ENCODE measurements at places on chromosomes 16 and 17.

- DNase-seq, result no peak
Measured at GRCh38 chr16:26078716-26079355, 387.1 kb downstream of the HS3ST4 start.

- DNase-seq, result no peak
Measured at GRCh38 chr16:12515746-12516145, 287.9 kb downstream of the CPPED1 start.

DNA sequence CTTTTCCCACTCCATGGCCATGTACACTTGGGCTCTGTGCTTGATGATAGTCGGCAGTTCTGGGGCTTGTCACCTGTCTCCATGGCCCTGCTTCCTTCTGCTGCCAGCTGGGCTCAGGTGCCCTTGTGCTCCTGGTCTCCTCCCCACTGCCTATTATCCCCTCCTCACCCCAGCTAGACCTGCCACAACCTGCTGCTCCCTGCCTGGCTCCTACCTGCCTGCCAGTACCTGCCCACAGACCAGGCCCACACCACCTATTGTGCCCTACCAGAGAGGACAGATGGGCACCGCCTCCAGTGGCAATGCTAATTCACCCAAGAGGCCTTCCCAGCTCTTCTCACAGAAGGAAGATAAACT lies 538 bp upstream of the RAPGEFL1 start:
- DNase-seq, result no peak

DNA sequence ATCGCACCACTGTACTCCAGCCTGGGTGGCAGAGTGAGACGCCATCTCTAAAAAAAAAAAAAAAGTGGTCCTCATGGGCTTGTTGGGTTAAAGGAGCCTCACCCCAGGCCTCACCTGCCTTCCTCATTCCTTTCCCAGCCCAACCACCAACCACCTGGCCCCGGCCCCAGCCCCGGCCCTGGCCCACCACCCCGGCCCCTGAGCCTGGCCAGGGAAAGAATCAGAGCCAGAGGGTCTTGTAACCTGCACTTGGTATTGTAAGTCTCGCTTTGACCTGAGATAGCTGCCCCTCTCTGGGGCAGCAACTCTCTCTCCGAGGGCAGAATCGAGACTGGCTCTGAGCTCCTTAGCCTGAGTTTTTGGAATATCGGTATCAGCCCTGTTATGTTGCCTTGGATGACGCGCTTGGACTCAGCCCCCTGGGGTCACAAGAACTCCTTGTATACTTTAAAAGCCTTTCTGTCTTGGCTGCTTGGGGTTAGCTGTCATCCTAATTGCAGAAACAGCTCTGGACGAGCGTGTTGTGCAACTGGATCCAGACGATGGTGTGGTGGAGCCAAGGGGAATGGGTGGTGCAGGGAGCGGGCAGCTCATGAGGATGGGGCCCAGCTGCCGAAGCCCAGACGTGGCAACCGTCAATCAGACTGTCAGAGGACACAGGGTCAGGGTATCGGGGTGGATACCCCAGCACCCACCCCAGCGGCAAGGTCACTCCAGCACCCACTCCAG lies 14.6 kb downstream of the SMTNL2 start:
- no peak for DNase-seq

DNA sequence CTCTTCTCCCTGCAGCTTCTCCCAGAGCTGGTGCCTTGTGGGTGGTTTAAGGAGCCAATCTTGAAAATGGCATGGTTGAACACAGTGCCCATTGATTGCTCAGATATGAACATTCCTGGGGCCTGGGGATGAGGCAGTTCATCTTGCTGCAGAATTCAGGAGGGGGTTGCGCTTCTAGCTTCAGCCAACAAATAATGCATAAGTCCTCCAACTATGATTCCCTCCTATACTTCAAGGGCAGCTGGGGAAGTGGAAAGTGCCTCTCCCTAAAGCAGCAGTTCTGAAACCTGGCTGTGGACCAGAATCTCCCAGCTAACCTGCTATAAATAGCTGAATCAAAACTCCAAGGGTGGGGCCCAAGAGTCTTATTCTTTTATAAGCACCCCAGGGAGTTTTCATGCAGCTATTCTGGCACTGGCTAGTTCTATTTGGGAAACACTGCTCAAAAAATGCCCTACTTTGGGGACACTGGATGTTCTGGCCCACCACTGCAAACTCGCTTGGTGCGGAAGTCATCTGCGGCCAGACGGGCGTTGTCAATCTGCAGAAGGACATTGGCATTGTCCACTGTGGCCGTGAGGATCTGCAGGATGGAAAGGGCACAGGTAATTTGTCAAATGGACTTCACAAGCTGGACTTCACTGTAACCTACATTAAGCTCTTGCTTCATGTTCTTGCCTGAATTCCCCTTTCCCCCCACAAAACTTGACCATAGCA lies 130.3 kb downstream of the CCDC144A start:
- DNase-seq, result no peak

DNA sequence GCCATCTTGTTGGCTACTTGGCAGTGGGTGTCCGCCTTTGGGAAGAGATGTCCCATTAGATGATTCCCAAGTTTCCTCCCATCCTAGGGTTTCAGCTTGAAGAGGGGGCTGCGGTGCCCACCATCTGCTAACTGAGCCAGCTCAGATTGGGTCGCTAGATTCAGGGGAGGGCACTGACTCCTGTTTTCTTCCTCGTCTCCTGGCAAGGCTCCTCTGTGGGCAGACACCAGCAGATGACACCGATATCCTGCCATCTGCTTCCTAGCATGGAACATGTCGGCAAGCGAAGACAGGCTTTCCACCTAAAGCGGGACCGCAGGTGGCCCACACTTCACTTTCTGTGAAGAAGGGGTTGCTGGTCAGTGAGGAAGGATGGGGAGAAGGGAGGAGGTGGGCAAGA lies 27.3 kb downstream of the C17orf75 start:
- no peak for DNase-seq

GRCh38 chr17:77125432-77125901 lies 15.3 kb upstream of the SEC14L1 start:
- DNase-seq, result no peak

- DNase-seq, result peak; percentile 26
Measured at GRCh38 chr16:21156767-21157467, 1.6 kb upstream of the LDAF1 start.

DNA sequence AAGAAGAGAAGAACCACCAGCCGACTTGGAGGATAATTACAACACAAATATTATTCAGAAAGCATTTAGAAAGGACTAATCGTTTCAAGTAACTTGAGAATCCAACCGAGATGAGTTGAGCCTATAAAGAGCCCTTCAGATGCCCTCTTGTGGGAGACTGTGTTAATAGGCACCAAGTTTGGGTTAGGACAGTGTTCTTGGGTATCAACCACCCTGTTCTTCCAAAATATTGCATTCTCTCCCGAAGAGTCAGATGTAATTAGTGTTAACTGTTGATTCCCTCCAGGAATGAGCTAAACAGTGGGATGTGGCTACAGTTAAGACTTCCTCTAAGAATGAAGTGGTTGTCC lies 87.8 kb upstream of the NOL11 start:
- peak; percentile 44 for DNase-seq

- DNase-seq, result peak; percentile 67
Measured at GRCh38 chr17:74199306-74200092, 4.0 kb upstream of the RPL38 start.

DNA sequence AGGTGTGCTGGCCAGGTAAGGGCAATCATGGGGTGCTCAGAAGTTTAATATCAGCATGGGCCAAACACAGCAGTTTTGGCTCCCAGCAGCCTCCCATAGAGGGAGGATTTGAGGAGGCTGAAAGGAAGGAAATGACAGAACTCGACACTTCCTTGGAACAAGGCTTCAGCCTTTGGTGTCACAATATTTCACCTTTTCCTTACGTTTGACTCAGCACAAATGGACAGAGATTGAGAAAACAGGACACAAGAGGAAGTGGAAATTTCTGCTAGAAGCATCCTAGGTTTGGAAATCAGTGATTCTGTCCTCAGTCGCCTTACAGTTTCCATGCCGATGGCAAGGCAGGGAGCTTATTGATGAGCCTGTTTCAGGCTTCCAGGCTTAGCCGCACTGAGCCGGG lies 181.4 kb downstream of the MAF start:
- no peak for DNase-seq

- DNase-seq, result peak; percentile 28
Measured at GRCh38 chr17:18246880-18247612, 11.5 kb downstream of the FLII start.

DNA sequence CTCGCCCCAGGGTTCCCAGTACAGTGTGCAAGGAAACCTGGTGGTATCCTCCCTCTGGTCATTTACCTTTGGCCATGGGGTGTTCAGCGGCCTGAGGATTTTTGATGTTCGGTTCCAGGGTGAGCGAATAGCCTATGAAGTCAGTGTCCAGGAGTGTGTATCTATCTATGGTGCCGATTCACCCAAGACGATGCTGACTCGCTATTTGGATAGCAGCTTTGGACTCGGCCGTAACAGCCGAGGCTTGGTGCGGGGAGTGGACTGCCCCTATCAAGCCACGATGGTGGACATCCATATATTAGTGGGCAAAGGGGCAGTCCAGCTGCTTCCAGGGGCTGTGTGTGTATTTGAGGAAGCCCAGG lies 1.2 kb downstream of the AOC2 start:
- DNase-seq, result no peak

DNA sequence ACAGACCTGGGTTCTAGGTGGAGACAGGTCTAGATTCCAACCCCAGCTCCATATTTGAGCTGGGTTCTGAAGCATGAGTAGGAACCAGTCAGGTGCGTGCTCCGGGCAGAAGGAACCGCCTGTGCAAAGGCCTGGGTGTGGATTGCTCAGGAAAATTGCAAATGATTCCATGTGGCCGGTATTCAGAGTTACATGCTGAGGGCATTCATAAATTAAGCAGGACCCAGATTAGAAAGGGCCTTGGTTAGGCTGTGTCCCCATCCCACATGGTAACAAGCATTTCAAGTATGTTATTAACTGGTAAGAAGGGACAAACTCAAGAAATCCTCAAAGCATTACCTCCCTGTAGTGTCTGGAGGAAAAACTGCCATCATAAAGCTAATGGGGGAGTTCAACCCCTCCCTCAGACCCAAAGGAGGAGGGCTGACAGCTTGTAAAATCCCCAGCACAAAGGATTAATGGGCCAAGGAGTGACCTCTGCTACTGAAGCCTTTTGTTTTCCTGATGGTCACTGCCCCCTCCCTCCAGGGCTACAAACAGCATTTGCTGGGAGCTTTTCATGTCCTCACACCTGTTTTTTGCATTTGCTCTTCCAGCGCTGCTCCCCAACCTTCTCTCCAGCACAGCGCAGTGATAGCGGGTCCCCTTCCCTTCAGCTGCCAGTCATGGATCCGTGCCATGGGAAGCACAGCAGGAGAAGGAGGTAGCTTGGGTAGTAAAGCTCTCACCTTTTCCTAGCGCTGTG lies 218.0 kb downstream of the C16orf95 start:
- DNase-seq, result no peak

DNA sequence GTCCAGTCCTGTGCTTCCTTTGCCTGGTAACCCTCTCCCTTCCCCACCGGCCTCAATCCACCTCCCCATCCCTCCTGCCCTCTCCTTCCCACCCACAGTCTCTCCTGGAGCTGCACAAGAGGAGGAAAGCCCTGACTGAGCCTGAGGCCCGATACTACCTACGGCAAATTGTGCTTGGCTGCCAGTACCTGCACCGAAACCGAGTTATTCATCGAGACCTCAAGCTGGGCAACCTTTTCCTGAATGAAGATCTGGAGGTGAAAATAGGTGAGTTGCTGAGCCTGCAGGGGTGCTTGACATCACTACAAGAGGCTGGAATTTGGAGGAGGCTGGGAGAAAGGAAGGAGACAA lies 1.3 kb downstream of the PLK1 start:
- DNase-seq, result no peak

Data from CD4-positive, alpha-beta T cell treated with Interleukin-17A for 1 hour (primary cell).